ENCODE measurements at places on chromosomes 12 and 14.

DNA sequence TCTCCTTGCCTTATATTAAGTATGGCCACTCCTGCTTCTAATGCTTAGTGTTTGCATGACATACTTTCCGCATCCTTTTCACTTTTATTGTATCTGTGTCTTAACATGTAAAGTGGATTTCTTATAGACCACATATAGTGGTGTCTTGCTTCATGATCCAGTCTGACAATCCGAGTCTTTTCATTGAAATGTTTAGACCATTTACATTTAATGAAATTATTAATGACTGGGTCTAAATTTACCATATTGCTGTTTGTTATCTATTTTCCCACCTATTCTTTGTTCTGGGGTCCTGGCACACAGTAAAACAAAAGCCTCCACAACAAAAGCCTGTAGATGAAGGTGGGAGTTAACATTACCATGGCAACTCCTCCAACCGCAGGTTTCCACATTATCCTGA is 22.9 kb downstream of the ERH start:
- no peak for DNase-seq

DNA sequence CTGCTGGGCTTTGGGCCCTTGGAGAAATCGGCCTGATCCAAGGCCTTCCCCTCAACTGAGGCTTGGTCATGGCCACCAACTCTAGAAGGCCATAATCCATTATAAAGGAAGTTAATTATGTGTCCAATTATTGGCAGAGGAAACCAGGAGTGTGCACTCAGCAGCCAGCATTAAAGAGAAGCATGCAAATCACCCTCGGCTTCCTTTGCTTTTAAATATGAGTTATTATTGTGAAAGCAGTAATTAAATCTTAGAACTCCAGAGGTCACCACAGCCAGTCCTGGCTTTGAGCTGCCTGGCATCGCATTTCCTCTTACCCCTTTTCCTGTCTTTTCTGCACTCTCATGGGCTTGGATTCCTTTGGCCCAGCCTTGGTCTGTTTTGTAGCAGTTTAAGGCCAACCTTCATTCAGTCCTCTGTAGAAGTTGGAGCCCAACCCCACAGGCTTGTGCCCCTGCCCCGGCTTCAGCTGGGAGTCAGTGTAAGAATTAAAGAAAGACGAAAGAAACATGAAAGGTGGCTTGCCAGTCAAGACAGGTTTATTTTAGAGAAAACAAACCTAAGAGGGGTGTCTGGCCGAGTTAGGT is 14.7 kb upstream of the KRT86 start:
- no peak for DNase-seq

GRCh38 chr14:99136401-99136800 is 135.6 kb downstream of the BCL11B start:
- no peak for DNase-seq

DNA sequence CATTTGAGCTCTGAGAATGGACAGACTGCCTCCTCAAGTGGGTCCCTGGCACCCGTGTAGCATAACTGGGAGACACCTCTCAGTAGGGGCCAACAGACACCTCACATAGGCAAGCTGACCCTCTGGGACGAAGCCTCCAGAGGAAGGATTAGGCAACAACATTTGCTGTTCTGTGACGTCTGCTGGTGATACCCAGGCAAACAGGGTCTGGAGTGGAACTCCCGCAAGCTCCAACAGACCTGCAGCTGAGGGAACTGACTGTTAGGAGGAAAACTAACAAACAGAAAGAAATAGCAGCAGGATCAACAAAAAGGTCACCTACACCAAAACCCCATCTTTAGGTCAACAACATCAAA is 69.6 kb downstream of the CEP83 start:
- no peak for DNase-seq

- DNase-seq: no peak
Measured at GRCh38 chr14:51990488-51990887, 1.1 kb downstream of the RTRAF start.

DNA sequence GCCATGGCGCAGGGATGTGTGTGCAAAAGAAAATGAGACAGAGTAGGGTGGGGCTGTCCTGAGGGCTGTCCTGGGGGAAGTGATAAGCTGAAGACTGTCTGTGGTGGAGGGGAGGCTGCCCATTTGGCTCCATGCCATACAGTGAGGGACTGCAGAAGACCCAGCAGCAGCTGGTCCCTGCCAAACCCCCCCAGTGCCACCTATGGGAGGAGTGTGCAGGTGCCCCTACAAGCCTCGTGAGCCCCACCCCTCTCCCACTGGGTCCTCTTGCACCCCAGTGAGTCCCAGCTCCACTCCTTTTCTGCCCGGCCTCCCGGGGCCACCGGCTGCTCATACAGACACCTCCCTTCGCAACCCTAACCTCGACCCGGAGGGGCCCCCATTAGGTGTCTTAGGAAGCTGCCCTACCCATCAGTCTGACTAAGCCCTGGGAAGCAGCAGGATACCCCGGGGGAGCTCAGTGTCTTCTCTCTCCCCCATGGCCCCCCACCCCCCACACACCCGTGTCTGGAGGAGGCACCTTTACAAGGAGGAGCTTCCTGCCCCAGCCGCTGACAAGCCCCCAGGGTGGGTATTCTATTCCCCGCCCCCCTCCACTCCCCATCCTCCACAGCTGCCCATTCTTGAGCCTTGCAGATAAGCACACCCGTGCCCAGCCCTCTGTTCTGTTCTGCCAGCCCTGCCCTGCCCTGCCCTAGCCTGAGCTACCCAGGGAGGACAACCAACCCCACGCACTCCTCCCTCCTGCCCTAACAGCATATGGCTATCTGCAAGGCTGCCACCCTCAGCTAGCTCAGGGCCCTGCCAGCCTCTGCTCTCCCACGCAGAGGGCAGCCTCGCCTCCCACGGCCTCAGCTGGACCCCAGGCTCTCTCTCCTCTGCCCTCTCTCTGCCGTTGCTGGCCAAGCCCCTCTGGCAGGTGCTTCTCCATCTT is 41.9 kb downstream of the SLC6A12 start:
- no peak for DNase-seq

DNA sequence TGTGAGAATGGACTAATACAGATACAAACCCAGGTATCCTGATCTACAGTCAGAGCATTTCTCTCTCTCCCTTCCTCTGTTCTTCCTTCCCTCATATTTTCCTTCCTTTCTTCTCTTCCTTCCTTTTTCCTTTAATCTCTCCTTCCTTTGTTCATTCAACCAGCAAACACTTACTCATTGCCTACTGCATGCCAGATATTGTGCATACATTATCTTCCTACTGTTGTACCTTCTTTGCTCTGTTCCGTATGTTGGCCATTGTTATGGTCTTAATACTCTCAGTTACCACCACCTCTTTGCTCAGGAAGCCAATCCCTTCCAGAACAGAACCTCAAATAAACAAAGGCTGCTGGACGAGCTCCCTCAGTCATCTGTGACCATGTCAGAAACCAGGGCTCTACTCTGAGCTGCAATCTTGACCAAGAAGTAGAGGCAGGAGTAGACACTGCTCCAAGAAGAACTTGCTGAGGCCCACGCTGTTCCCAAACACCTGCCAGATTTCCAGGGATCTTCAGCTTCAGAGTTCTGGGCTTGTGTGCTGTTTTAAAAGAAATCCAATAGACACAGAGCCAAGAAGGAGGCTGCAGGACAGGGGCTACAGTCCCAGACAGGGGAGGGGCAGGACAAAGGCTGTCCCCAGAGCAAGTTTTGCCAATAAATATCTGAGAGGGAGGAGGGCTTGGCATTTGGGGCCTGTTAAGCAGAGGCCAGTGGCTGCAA is 526.7 kb upstream of the TBX3 start:
- DNase-seq: no peak

DNA sequence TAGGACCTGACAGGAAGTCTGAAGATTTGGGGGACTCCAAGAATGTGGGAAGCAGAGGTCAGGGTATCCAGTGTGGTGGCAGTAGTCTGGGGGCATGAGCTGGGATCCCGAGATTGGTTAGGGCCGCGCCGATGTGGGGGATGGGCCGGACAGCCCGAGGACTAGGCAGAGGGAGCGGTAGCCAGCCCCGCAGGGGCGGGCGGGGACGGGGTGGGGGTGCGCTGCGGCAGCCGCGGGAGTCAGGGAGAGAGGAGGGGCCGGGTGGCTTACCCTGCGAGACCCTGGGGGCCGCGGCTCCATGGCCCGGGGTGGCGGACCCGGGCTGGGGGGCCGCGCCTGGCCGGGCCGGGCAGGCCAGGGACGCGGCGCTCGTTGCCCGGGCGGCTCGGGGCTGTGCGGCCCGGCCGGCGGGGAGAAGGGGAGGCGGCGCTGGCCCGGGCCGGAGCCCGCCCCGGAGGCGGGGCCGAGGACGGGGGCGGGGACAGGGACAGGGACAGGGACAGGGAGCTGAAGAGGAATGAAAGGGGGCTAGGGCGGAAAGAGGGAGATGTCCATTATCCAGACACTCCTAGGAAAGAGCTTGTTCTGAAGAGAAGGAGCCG is 5.6 kb downstream of the ZNF385A start:
- DNase-seq: no peak

GRCh38 chr14:102200690-102201352 is 61.1 kb downstream of the WDR20 start:
- peak; percentile 14 for DNase-seq

GRCh38 chr12:42180990-42181596 is 36.4 kb upstream of the GXYLT1 start:
- no peak for DNase-seq

- DNase-seq: no peak
Measured at GRCh38 chr12:100857971-100858370, 63.4 kb downstream of the ANO4 start.

GRCh38 chr14:75547552-75548250 is 25.4 kb downstream of the BATF start:
- DNase-seq: no peak

DNA sequence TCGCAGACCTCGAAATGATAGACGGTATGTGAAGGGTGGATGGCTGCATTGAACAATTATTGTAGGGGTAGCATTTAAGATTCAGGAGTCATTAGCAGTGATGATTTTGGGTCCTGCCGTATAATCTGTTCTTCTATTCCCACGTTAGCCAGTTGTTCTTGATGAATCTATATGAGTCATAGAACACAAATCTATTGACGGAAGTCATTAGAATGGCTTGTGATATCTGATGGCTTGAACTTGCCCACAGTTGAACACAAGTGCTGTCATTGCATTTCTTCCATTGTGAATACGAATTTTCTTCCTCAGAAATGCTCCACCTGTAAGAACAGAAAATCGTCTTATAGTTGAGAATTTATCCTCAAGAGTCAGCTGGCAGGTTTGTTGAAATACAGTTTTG is 1.9 kb downstream of the SRSF5 start:
- DNase-seq: no peak

DNA sequence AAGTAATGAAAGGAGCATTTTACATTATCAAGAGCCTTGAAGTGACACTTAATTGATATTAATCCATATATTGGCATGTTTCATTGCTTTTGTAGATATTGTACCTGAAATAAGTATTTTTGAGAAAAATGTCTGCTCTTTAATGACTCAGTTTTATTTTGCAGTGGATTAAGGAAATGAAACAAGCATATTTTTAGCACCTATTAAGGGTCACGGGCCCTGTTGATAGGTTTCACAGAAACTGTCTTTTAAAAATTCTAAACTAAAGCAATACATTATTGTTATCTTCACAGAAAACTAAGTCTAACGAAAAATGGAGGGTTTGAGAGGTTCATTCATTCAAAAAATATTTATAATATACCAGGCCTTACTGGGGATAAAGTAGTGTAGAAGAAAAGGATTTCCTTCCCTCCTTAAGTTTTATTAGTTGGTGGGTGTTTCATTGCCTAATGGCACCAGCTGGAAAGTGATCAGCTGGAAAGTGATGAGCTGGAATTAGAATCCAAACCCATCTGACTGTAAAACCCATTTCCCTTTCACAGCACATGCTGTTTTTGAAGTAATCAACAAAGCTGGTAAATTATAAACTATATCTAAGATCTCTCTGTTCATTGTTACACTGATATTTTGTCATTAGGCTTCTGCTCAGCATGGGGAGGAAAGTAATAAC is 54.2 kb downstream of the PTPRQ start:
- DNase-seq: no peak

- DNase-seq: no peak
Measured at GRCh38 chr12:121515615-121516014, 65.2 kb downstream of the KDM2B start.

DNA sequence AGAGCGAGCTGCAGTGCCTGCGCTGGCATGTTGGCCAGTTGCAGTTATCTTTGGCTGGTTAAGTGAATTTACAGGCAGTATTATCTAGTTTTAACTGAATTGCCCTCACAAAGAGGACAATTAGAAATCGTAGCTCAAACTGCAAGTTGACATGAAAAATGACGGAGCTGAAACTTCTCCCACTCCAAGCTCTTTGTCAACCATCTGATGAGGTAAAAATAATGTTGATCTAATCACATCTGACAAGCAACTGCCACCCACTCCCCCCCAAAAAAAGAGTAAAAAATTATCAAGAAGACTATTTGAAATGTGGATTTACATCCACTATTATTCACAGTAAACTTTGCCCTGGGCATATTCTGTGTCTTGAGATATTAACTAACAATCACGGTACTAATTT is 84.7 kb upstream of the VASH1 start:
- no peak for DNase-seq

DNA sequence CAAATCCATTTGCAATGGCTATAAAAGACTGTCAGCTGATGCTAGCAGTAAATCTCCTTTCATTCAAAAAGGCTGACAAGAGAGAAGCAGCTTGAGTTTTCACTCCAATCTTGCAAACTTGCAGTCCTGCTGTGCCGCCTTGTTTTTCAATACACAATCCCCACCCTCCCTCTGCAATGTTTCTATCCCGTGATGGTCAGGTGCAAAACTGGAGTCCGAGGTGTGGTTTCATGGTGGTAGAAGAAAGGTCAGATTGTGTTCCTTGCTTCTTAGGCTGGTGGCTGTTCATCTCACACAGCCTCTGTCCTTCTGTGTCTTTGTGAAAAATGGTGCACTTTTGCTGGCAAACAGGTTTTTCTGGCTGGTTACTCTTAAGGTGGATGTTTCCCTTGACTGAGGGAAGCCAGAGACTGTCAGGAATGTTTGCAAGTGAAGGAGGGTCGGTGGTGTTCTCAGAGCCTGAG is 27.7 kb upstream of the TBX3 start:
- no peak for DNase-seq

GRCh38 chr14:81401420-81402122 is 1.4 kb upstream of the STON2 start:
- peak; percentile 2 for DNase-seq

DNA sequence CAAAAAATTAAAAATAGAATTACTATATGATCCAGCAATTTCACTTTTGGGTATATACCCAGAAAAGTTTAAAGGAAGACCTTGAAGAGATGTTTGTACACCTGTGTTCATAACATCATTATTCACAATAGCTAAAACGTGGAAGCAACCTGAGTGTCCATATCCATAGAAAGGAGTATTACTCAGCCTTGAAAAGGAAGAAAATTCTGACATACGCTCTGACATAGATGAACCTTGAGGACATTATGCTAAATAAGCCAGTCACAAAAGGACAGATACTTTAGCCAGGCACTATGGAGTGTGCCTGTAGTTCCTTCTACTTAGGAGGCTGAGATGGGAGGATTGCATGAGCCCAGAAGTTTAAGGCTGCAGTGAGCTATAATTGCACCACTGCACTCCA is 6.1 kb upstream of the RD3L start:
- no peak for DNase-seq

GRCh38 chr12:108773798-108774788 is 42.8 kb upstream of the CORO1C start:
- no peak for DNase-seq
